ENCODE measurements at places on chromosomes 5 and 9.

DNA sequence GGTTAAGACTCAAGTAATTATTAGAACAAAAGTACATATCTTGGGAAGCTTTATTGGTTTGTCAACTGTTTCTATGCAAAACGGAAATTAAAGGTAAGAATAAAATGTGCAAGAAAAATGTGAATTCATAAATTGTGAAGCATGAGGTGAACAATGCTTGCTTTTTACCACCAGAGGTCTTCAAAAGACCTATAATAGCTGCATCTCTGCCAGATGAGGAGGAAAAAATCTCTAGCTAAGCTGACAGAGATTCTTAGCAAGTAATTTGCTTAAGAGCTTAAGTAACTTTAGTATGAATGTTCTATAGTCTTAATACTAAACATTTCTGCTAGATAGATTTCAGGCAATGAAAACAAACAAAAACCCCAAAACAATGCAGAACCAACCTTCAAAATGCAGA, 54.1 kb downstream of the MRPS30 start:
- DNase-seq = no peak

DNA sequence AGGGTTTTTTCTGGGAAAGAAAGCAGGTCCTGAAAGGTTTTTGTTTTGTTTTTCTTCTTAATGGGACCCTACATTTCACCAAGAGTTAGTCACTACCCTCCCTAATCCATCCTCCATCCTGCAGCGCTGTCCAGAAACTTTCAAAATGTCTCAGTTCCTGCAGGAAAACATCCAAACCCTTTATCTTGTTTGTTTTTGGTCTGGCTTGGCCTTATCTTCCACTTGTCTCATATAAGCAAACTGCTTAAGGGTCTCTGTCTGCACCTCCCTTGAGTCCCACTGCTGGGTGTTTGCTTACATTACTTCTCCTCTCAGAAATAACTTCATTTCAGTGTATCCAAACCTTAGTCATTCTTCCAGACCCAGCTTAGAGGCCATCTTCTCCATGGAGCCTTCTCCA, 11.0 kb upstream of the TRAF1 start:
- no peak for DNase-seq

- DNase-seq = no peak
Observed at GRCh38 chr9:99736291-99736690, 85.4 kb upstream of the NR4A3 start.

GRCh38 chr9:107932046-107932445, 442.5 kb upstream of the KLF4 start:
- no peak for DNase-seq

GRCh38 chr5:83993803-83994202, 273.1 kb upstream of the HAPLN1 start:
- DNase-seq = no peak

DNA sequence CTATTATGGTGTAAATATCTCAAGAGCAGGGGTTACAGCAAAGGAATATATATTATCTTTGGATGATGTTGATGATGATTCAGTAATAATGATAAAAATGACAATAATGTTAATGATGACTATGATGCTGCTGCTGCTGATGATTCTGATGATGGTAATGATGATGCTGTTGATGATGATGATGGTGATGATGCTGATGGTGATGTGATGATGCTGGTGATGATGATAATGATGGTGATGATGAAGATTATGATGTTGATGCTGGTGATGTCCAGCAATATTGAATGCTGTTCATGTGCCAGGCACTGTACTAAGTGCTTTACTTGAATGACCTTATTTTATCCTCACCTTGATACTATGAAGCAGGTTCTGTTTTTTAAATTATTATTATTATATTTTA, 226.0 kb upstream of the ANKH start:
- DNase-seq = no peak

- no peak for DNase-seq
Observed at GRCh38 chr9:27460226-27461023, 63.7 kb upstream of the IFNK start.

- DNase-seq = no peak
Observed at GRCh38 chr5:33891788-33892619, at the start of gene ADAMTS12. TSS of gene ADAMTS12 (minus strand) at chr5:33891990. CDS start at chr5:33891856, 134 bp downstream.

- no peak for DNase-seq
Observed at GRCh38 chr9:104374711-104375110, 129.4 kb upstream of the OR13F1 start.

- DNase-seq = no peak
Observed at GRCh38 chr9:133119103-133119845, 1.8 kb downstream of the RALGDS start.

GRCh38 chr5:6379246-6379645, 899 bp upstream of the MED10 start:
- no peak for DNase-seq

DNA sequence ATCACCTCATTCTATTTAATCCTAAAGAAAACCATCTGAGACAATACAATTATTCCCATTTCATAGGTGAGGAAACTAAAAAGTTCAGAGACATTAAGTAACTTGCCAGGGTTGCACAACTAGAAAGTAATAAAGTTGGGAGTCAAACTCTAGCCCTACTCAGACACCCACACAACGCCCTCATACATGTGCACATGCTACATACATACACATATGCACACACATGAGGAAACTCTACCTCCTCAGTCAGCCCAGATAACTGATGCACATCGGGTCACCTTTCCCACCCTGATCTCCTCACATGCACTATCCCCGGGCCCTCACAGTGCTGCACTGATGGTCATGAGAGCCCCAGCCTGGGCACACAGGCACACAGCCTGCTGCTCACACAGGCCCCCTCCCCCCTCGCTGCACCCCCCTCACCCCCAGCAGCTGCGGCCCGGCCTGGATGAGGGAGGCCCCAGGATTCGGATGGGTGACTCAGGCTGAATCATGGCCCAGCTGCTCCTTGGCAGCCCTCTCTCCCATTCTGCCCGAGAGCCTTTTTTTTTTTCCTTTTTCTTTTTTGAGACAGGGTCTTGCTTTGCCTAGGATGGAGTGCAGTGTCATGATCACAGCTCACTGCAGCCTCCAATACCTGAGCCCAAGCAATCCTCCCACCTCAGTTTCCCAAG, 5.0 kb upstream of the GPRIN1 start:
- DNase-seq = no peak

GRCh38 chr9:4760122-4760521, 19.1 kb upstream of the AK3 start:
- DNase-seq = no peak

GRCh38 chr5:111004291-111004690, 67.2 kb upstream of the TSLP start:
- DNase-seq = no peak

DNA sequence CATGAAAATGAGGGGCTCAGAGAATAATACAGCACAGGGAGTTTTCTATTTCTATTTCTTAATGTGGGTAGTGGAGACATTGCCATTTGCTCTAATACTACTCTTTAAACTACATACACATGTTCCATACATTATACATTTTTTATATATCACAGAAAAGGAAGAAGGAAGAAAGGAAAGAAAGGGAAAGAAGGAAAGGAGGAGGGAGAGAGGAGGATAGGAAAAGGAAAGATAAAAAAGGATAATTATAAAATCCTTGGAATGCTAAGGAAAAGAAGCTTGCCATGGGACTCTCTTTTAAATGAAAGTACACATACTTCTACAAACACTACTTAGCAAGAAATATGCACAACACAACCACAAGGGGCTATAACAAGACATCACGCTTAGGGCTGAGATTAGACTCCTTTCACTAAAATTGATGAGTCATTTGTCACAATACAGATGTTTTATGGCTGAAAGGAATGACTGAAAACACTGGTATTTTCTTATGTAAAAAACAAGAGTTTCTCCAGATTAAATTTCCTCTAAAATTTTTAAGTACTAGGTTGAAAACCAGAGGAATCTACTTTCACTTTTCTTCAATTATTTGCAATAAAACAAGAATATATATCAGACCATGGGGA, 219.8 kb downstream of the ARL15 start:
- DNase-seq = no peak

DNA sequence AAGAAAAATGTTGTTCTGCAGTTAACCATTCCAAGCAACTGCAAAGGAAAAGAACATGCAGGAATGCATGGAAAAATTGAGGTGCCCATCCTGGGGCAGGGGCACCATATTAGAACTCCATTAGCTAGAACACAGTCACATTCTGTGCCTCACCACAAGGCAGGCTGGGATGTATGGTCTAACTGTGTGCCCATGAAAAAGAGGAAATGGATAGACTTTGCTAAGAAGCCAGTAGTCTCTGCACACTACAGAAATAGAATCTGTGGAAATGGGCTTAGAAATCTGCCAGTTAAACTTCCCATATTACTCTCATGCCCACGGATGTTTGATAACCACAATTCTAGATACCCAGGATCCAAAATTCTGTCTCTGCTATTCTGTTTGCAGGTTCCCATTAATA, 423.8 kb upstream of the SMARCA2 start:
- DNase-seq = no peak

DNA sequence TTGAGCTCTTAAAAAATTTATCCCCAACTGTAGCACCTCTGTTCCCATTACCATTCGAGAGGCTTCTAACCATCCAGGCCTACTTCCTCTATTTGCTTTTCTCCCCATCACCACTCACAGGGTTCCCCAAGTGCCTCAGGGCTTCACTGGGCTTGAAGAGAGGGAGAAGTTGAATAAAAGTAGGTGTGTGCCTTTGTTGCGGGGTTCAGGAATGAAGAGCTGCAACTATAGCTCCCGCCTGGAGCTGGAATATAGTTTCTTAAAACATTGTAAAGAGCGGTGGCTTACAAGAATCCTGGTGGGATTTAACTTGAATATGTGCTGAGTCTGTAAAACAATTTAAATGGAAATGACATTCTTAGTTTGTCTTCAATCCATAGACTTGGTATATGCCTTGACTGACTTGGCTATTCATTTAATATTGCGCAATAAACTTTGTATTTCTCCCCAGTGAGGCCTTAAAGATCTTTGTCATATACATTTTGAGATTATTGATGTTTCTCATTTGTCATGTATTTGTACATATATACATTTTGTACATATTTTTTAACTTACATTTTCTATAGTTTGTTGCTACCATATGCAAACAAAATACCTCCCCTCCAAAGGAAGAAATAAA, 7.2 kb downstream of the ENTREP1 start:
- DNase-seq = no peak
